ENCODE measurements at places on chromosomes 11 and 22. TPM values are rescaled to one million over a fixed set of nuclear protein-coding genes. Genes with fewer than 3 reads are reported as not detected.

GRCh38 chr11:111417766-111418435 is 38.8 kb upstream of the POU2AF1 start:
- H3K27me3 ChIP-seq = no peaks in the 10 kb centered on the region
- H3K36me3 ChIP-seq = no peaks in the 10 kb centered on the region
- peaks cover 43% of the 10 kb centered on the region for H3K4me1 ChIP-seq
- H3K4me3 ChIP-seq = no peak overlapping the region
- peak overlapping the region; percentile 70 for H3K27ac ChIP-seq

GRCh38 chr11:60261014-60261413 is 18.1 kb upstream of the MS4A4E start:
- no peak overlapping the region for H3K27ac ChIP-seq
- no peaks in the 10 kb centered on the region for H3K4me1 ChIP-seq
- DNase-seq = no peak
- no peaks in the 10 kb centered on the region for H3K36me3 ChIP-seq

DNA sequence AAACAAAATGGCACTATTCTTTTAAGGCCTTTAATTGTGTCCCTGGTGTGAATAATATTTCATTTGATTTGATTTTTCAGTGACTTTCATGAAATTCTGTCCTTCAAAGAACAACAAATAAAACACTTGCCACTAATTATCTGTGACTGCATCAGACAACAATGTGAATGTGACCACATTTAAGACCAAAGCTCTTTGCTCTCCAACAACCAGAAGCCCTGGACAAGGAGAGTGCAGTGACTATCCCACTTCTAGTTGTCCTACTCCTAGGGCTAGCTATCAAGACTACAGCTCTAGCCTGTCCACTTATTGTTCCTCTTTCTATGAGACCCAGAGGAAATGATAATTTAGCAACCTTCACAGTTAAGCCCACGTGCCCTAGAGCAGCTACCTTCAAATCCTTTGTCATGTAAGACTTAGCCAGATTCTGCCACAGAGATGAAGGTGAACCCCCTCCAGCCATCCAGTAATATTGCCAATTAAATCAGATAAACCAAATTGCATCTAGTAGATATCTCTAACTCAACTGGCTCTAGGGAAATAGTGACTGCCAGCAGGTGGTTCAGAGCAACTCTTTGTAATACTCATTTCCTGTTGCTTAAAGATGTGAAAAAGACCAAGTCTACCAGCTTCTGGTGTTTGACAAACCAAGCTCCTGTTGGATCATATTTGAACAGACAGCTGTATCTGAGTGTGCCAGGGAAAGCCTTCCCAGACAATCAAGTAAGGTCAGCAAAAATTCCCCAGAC is 142.6 kb upstream of the BLID start:
- no peak for DNase-seq
- no peak overlapping the region for H3K27ac ChIP-seq
- H3K4me1 ChIP-seq = no peaks in the 10 kb centered on the region
- H3K4me3 ChIP-seq = no peak overlapping the region

DNA sequence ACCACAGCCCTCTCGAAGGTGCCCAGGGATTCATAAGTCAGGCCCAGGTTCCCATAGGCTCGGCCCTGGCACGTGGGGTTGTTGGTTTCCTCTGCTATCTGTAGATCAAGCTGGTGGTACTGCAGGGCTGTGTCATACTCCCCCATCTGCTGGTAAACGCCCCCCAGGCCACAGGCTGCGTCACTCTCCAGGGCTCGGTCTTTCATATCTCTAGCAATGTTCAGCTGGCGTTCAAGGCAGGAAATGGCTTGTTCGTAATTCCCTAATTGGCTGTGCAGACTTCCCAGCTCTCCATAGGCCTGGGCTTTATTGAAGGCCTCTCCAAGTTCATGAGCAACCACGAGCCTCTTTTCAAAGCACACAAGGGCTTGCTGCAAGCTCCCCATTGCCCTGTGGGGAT is 186.4 kb upstream of the PITPNB start:
- no peak overlapping the region for H3K4me3 ChIP-seq
- no peaks in the 10 kb centered on the region for H3K27me3 ChIP-seq
- H3K36me3 ChIP-seq = no peaks in the 10 kb centered on the region
- no peak for DNase-seq
- H3K27ac ChIP-seq = no peak overlapping the region

GRCh38 chr11:85539740-85540139 is 87.4 kb downstream of the DLG2 start:
- H3K4me3 ChIP-seq = no peak overlapping the region
- no peaks in the 10 kb centered on the region for H3K4me1 ChIP-seq

GRCh38 chr22:39592081-39593065 is 21.8 kb downstream of the CACNA1I start:
- peaks cover 8% of the 10 kb centered on the region for H3K27me3 ChIP-seq
- no peaks in the 10 kb centered on the region for H3K36me3 ChIP-seq
- no peak overlapping the region for H3K4me3 ChIP-seq
- peaks cover 6% of the 10 kb centered on the region for H3K4me1 ChIP-seq
- H3K27ac ChIP-seq = no peak overlapping the region

GRCh38 chr11:8328231-8328794 is 64.6 kb upstream of the LMO1 start:
- DNase-seq = no peak
- H3K27ac ChIP-seq = no peak overlapping the region
- H3K36me3 ChIP-seq = no peaks in the 10 kb centered on the region
- peaks cover 3% of the 10 kb centered on the region for H3K4me1 ChIP-seq
- no peak overlapping the region for H3K4me3 ChIP-seq

GRCh38 chr11:17640493-17641164 is 78.7 kb upstream of the MYOD1 start:
- no peak for DNase-seq
- no peak overlapping the region for H3K4me3 ChIP-seq
- no peaks in the 10 kb centered on the region for H3K27me3 ChIP-seq
- no peaks in the 10 kb centered on the region for H3K36me3 ChIP-seq

- no peaks in the 10 kb centered on the region for H3K36me3 ChIP-seq
- no peak overlapping the region for H3K4me3 ChIP-seq
- no peak overlapping the region for H3K27ac ChIP-seq
- no peaks in the 10 kb centered on the region for H3K4me1 ChIP-seq
These were observed 302.1 kb downstream of the CADM1 start for GRCh38 chr11:115202074-115202473.

Gene ALDH3B2
- total RNA-seq = not detected

Gene TEX12
- 0.35 TPM for total RNA-seq

Data from activated CD4-positive, alpha-beta T cell treated with anti-CD3 and anti-CD28 coated beads, Interleukin-2, amount 10 ng/mL, durations not matched to agents 7 days and 5 days (primary cell).